ENCODE measurements at places on chromosomes 13 and 19.

- H3K4me1 ChIP-seq = no peaks in the 10 kb centered on the region
- peak; percentile 71 for DNase-seq
- H3K27me3 ChIP-seq = no peaks in the 10 kb centered on the region
- H3K4me3 ChIP-seq = no peak overlapping the region
- H3K27ac ChIP-seq = no peak overlapping the region
Measured at GRCh38 chr19:49718511-49718910, 27.6 kb downstream of the CPT1C start.

DNA sequence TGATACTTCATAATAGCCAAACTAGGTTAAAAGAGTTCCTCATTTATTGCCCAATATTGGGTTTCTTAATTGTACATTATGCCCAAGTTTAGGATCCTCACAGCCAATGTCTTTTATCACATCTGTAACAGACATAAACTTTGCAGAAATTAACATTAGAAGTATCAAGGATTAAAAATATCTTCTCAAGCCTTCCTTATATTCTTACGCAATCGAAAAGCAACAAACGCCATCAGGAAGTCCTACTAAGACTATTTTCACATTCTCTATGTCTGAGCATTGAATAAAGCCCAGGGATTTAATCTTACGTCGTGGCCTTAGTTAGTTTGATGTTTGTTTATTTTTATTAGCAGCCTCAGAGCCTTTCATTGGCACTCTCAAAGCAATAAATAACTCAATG lies 1660.4 kb upstream of the MIR17HG start:
- H3K27ac ChIP-seq = no peak overlapping the region
- no peaks in the 10 kb centered on the region for H3K27me3 ChIP-seq
- no peaks in the 10 kb centered on the region for H3K4me1 ChIP-seq

GRCh38 chr13:66811455-66811854 lies 418.7 kb downstream of the PCDH9 start:
- no peaks in the 10 kb centered on the region for H3K27me3 ChIP-seq
- H3K36me3 ChIP-seq = no peaks in the 10 kb centered on the region
- no peak overlapping the region for H3K27ac ChIP-seq
- no peak for DNase-seq
- no peak overlapping the region for H3K4me3 ChIP-seq

GRCh38 chr13:112962911-112963625 lies 5.9 kb upstream of the MCF2L start:
- DNase-seq = no peak
- no peak overlapping the region for H3K27ac ChIP-seq
- H3K36me3 ChIP-seq = no peaks in the 10 kb centered on the region
- no peak overlapping the region for H3K4me3 ChIP-seq
- no peaks in the 10 kb centered on the region for H3K4me1 ChIP-seq
- no peaks in the 10 kb centered on the region for H3K27me3 ChIP-seq

GRCh38 chr13:35475212-35475959 lies 1.1 kb downstream of the MAB21L1 start:
- H3K27me3 ChIP-seq = peaks cover 100% of the 10 kb centered on the region
- H3K4me1 ChIP-seq = peaks cover 2% of the 10 kb centered on the region
- H3K27ac ChIP-seq = no peak overlapping the region
- DNase-seq = peak; percentile 39
- H3K4me3 ChIP-seq = no peak overlapping the region

DNA sequence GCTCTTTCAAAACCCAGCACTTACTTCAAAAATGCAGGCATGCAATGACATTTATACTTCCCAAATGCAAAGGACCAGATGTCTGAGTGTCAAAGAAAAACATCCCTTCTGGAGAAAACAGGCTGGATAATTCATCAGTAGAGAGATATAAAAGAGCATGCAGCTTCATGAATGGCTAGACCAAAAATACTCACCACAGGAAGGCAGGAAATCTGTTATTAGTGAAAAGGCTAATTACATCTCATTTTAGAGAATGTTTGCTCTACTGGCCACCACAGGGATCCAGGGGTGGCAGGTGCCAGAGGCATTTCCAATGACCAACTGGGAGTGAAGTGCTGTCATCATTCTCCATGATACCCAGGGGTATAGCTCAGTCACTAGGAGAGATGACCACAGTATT lies 106.5 kb downstream of the LHFPL6 start:
- no peaks in the 10 kb centered on the region for H3K36me3 ChIP-seq
- no peaks in the 10 kb centered on the region for H3K27me3 ChIP-seq
- H3K4me1 ChIP-seq = peaks cover 4% of the 10 kb centered on the region
- H3K4me3 ChIP-seq = no peak overlapping the region
- no peak for DNase-seq

GRCh38 chr13:89883893-89884448 lies 1463.5 kb upstream of the MIR17HG start:
- H3K27ac ChIP-seq = no peak overlapping the region
- H3K4me1 ChIP-seq = no peaks in the 10 kb centered on the region
- no peaks in the 10 kb centered on the region for H3K27me3 ChIP-seq
- no peak overlapping the region for H3K4me3 ChIP-seq
- DNase-seq = no peak

DNA sequence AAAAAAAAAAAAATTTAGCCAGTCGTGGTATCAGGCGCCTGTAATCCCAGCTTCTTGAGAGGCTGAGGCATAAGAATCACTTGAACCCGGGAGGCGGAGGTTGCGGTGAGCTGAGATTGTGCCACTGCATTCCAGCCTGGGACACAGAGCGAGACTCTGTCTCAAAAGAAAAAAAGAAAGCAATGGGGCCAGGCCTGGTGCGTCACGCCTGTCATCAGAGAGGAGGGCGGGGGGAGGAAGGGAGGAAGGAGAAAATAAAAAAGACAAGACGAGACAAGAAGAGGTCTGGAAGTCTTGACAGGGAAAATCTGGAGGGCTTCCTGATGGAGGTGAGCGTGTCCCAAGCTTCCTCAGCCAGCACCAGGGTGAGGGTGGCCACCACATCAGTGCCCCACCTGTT lies 54.9 kb upstream of the PTPRS start:
- H3K27me3 ChIP-seq = peaks cover 53% of the 10 kb centered on the region
- H3K4me3 ChIP-seq = no peak overlapping the region
- peak overlapping the region; percentile 54 for H3K27ac ChIP-seq

GRCh38 chr19:7861619-7862412 lies 12.4 kb downstream of the PRR36 start:
- peaks cover 68% of the 10 kb centered on the region for H3K27me3 ChIP-seq
- H3K36me3 ChIP-seq = no peaks in the 10 kb centered on the region
- no peak for DNase-seq
- H3K4me1 ChIP-seq = peaks cover 16% of the 10 kb centered on the region
- H3K4me3 ChIP-seq = peak overlapping the region; percentile 15
- H3K27ac ChIP-seq = no peak overlapping the region

- no peaks in the 10 kb centered on the region for H3K27me3 ChIP-seq
- peak; percentile 55 for DNase-seq
- no peaks in the 10 kb centered on the region for H3K36me3 ChIP-seq
- no peaks in the 10 kb centered on the region for H3K4me1 ChIP-seq
Measured at GRCh38 chr19:51136851-51137551, 5.1 kb upstream of the SIGLEC7 start.

GRCh38 chr19:35194012-35194984 lies 34.2 kb downstream of the FAM187B start:
- H3K4me1 ChIP-seq = no peaks in the 10 kb centered on the region
- H3K27ac ChIP-seq = no peak overlapping the region
- no peaks in the 10 kb centered on the region for H3K27me3 ChIP-seq
- H3K36me3 ChIP-seq = no peaks in the 10 kb centered on the region

GRCh38 chr13:34583181-34583580 lies 358.9 kb upstream of the NBEA start:
- no peaks in the 10 kb centered on the region for H3K4me1 ChIP-seq
- no peaks in the 10 kb centered on the region for H3K36me3 ChIP-seq
- no peak overlapping the region for H3K27ac ChIP-seq
- peak; percentile 23 for DNase-seq

GRCh38 chr13:102310691-102311418 lies 91.0 kb downstream of the FGF14 start:
- no peak for DNase-seq
- H3K4me3 ChIP-seq = no peak overlapping the region
- H3K36me3 ChIP-seq = no peaks in the 10 kb centered on the region
- peaks cover 3% of the 10 kb centered on the region for H3K4me1 ChIP-seq
- no peak overlapping the region for H3K27ac ChIP-seq
- no peaks in the 10 kb centered on the region for H3K27me3 ChIP-seq

GRCh38 chr19:13621413-13621812 lies 115.1 kb upstream of the CACNA1A start:
- no peak for DNase-seq
- peaks cover 8% of the 10 kb centered on the region for H3K4me1 ChIP-seq
- no peak overlapping the region for H3K27ac ChIP-seq
- peaks cover 11% of the 10 kb centered on the region for H3K27me3 ChIP-seq

GRCh38 chr13:102606537-102607309 lies 9.9 kb downstream of the TPP2 start:
- H3K4me1 ChIP-seq = peaks cover 6% of the 10 kb centered on the region
- no peak for DNase-seq
- H3K27ac ChIP-seq = no peak overlapping the region
- H3K27me3 ChIP-seq = no peaks in the 10 kb centered on the region
